NCI-H187 treated with DMSO at 0.1 percent for 48 hours (cell line): ENCODE measurements at places on chromosomes 16 and 17.

GRCh38 chr16:75494661-75495075 is 573 bp downstream of the CHST6 start:
- no peak for DNase-seq

- no peak for DNase-seq
These were observed 87.3 kb upstream of the CDC42EP4 start for GRCh38 chr17:73399056-73399455.

DNA sequence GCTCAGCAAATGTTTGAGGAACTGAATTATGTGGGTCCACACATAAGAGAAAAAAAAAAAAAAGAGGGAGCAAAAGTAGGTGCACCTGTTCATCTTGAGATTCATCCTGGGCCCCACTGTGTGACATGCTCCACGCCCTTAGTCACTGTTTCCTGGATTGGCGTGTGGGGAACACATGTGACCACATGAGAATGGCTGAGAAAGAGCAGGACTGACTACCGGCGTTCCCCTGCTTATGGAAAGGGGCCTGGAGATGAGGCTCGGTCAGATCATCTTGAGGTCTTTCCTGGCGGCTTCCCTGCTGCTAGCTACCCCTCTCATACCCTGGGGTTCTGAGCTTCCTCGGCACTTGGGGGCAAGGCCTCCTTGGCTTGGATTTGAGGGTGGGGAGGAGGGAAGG is 3.9 kb downstream of the DEXI start:
- no peak for DNase-seq

DNA sequence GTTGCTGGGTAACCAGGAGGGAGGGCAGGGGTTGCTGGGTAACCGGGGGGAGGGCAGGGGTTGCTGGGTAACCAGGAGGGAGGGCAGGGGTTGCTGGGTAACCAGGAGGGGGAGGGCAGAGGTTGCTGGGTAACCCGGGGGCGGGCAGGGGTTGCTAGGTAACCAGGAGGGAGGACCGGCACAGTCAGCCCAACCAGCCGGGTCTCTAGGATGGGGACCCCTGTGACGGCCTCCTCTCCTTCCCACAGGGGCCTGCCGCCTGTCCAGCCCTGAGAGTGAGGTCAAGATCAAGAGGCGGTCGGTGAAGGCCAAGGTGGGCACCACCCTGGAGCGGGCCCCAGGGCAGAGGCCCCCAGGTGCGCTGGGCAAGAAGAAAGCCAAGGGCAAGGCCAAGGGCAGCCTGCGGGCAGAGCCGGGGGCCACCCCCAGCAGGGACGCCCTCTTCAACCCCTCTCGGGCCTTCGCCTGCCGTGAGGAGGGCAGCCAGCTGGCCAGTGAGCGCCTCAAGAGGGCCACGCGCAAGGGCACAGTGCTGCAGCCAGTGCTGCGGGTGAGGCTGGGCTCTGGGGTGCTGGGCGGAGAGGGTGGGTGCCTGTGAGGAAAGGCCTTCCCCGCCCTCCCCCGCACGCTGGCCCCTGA is 54.6 kb downstream of the ACTG1 start:
- no peak for DNase-seq

DNA sequence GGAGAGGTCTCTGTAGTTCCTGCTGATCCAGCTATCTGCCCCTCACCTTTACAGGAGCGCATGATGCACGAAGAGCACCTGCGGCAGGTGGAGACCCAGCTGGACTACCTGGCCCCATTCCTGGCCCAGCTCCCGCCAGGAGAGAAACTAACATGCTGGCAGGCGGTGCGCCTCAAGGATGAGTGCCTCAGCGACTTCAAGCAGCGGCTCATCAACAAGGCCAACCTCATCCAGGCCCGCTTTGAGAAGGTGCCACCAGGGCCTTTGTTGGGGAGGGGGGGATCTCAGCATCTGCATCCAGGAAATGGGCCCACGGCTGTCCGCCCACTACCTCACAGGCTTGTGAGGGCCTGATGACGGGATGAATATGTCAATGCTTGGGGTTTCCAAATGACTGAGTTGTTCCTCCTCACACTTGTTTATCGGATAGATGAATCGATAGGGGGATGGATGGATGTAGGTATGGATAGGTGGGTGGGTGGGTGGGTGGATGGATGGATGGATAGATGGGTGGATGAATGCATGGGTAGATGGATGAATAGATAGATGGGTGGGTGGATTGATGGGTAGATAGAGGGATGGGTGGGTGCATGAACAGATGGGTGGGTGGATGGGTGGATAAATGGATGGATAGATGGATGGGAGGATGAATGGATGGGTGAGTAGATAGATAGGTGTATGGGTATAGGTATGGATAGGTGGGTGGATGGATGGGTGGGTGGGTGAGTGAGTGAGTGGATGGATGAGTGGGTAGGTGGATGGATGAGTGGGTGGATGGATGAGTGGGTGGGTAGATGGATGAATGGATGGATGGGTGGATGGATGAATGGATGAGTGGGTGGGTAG is 7.0 kb upstream of the KATNB1 start:
- no peak for DNase-seq

GRCh38 chr17:8121681-8122421 is 2.1 kb downstream of the HES7 start:
- no peak for DNase-seq

DNA sequence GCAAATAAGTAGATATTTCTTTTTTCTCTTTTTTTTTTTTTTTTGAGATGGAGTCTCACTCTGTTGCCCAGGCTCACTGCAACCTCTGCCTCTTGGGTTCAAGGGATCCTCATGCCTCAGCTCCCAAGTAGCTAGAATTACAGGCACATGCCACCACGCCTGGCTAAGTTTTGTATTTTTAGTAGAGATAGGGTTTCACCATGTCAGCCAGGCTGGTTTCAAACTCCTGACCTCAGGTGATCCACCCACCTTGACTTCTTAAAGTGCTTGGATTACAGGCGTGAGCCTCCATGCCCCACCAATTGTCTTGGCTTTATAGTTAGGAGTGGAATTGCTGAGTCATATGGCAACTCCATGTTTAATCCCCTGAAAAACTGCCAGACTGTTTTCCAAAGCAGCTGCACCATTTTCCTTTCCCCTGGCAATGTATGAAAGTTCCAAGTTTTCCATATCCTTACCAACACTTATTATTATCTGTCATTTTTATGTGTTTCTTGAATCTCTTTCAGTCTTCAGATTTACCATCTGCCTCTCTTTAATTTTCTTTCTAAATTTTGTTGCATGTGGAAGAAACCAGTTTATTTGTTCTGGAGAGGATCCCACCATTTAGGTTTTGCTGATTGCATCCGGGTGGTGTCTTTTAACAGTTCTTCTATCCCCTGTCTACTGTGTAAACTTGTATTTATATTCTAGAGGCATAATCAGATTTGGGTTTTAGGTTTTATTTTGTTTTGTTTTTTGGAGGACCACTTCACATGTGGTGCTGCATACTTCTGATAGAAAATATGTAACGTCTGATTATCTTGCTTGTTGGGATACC is 9.9 kb upstream of the CES3 start:
- no peak for DNase-seq

DNA sequence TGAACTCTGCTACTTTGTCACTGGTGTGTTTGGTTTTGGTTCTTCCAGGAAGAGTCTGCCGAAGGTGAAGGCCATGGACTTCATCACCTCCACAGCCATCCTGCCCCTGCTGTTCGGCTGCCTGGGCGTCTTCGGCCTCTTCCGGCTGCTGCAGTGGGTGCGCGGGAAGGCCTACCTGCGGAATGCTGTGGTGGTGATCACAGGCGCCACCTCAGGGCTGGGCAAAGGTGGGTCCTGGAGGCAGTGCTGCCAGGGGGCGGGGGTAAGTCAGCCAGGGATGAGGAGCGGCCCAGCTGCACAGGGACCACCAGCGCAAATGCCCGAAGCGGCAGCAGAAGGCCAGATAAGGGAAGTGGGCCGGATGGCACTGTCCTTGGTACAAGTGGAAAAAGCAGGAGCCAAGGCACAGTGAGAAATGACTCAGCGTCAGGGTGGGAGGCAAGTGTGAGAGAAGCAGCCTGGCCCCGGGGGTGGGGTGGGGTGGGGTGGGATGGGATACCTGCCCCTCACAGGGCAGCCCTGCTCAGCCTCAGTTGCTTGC is 41.9 kb downstream of the TMEM11 start:
- DNase-seq = no peak

GRCh38 chr16:3022208-3022683 is 1.5 kb downstream of the HCFC1R1 start:
- no peak for DNase-seq

- no peak for DNase-seq
These were observed 19.1 kb downstream of the ZFHX3 start for GRCh38 chr16:73028721-73029361.

GRCh38 chr17:8951206-8951605 is 14.3 kb downstream of the PIK3R5 start:
- no peak for DNase-seq

DNA sequence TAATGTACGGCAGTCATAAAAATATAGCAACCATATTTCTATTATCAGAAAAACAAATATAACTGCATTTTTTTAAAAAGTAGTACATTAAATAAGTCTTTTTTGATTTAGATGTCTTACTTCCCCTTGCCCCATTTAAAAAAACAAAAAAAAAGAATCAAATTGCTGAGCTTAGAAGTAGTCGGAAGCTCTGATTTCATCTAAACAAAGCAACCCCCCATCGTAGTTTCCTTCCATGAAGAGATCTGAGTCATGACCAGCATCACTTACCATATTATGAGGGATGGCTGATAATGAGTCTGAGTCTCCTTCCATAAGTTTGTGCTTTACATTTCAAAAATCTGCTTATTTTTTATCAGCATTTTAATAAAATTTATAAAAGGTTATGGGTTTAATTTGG is 86.2 kb downstream of the ITFG1 start:
- no peak for DNase-seq

GRCh38 chr17:33725675-33726271 is 432.7 kb upstream of the ASIC2 start:
- DNase-seq = no peak

- no peak for DNase-seq
These were observed 27.0 kb downstream of the ATP6V0A1 start for GRCh38 chr17:42485680-42486079.

DNA sequence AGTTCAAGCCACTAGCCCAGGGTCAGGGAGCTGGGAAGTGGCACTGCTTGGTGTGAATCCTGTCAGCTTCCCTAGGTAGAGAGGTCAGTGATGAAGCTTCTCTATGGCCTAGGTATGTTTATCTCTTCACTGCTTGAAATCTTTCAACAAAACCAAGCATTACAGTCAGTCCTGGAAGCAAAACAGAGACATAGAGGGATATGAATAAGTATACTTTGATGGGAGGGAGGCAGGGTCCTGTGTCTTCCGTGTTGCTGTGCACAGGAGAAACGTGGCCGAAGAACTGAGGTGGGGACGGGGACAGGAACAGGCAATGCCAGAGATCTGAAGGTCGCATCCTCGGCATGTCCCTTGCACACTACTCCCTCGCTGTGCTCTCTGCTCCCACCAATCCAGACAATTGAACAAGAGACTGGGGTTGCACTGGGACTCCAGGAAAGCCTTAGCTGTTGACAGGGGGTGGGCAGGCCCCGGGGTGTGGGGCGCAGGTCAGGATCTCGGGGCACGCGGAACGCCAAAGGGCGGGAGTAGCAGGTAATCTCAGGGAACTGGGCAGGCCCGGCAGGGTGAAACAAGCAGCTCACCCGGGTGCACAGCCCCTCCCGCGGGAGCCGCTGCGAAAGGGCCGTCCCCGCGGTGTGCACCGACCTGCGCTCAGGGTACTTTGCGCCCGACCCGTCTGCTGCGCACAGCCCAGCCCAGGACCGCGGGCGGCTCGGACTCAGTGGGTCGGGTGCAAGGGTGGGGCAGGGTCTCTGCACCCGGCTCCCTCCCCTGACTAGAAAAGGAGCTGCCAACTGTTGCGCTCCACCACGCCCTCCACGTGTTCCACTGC is at the start of gene MT1H:
TSS of gene MT1H (plus strand) at position 810 of the 835 bp plus-strand sequence. CDS start 71 bp downstream, outside the sequence.
- no peak for DNase-seq

DNA sequence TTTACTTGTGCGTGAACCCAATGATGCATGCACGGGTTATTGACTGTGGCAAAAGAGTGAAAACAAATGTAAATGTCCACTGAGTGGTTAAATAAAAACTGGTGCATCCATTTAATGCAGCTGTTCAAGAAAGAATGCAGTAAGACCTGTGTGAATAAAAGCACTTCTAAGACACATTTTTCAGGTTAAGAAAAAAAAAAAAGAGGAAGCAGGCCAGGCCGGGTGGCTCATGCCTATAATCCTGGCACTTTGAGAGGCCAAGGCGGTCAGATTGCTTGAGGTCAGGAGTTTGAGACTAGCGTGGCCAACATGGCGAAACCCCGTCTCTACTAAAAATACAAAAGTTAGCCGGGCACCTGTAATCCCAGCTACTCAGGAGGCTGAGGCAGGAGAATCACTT is 11.8 kb downstream of the CNGB1 start:
- no peak for DNase-seq

DNA sequence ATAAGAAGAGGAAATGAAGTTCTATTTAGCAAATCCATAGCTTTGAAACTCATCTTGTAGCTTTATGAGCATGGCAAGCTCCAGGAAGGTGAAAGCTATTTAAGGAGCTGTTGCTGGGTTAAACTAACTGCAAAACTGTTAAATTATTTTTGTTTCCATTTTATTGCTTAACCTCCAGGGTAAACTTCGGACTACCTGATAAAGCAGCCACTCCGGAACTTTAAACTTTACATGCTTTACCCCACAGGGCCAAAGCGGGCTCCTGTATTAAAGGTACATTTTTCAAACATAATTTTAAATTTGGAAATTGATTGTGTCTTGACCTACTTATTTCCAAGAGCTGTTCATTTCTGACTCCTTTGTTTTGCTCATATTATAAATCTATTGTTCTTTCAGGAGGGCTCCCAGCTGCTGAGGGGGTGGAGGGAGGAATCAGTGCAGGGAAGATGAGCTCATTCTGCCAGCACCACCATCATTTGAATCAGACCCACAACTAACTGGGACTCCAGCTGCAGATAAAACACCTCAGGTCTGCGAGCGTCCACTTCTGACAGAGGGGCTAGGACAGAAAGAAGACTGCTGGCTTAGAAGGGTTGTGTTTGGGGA is 157.9 kb downstream of the IRX3 start:
- no peak for DNase-seq

- DNase-seq = no peak
These were observed 11.6 kb upstream of the MARCHF10 start for GRCh38 chr17:62819511-62820221.

- no peak for DNase-seq
These were observed 42.0 kb upstream of the PVALEF start for GRCh38 chr17:81123052-81124048.

DNA sequence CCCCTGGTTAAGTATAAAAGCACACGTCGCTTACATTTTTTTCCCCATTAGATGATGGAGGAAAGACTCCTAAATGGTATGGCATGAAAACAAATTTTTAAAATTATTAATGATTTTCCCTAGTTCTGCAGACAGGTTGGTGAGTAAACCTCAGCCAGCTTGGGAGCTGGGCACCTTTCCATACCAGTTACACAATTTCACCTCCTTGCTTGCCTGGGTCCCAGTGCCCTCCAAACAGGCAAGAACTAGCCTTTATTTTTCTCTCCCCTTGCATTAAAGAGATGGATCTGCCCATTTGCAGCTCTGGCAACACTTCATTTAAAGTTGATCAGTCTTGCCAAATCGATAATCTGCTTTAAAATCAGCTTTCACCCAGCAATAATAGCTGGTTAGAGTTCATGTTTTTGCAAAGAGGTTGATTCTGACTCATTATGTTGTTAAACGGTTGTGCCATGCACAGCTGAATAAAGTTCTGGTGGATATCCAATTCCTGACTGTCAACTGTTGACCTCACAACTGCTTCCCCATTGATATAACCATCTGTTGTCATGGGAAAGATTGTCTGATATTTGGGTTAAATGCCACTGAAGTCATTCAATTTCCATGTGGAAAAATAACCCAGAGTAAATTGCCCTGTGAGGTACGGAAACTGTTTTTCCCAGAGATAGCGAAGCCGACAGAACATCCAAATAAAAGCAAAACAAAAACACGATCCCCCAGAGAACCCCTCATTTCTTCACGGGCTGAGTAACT is 1.3 kb downstream of the C17orf58 start:
- DNase-seq = no peak
